Hepatocyte (in vitro differentiated cells): ENCODE measurements at places on chromosomes 3 and 15. TPM values are rescaled to one million over a fixed set of nuclear protein-coding genes. Genes with fewer than 3 reads are reported as not detected.

DNA sequence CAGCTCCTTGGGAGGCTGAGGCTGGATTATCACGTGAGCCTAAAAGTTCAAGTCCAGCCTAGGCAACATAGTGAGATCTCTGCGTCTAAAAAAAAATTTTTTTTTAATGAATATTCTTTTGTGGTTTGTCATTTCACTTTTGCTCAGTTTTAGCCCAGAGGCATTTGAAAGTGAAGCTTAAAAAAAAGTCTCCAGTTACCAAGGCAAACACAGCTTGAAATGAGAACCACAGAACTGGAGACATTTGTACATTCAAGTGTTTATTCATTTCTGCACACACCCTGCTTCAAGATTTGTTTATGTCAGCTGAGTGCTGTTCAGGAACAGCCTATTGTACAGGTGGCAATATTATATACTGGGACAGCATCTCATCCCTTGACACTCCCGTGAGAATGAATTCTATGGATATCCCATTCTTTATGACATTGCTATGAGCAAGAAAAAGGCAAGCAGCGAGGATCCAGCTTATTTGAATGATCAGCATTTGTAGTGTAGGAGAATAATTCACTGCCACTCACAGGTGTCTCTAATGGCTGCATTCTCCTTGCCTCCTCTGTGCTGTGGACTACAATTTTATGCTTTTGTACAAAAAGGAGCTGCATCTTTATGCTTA lies 444.8 kb upstream of the GRM7 start:
- DNase-seq, result no peak

- peak; percentile 74 for DNase-seq
Observed at GRCh38 chr3:8970971-8971589, 7.8 kb upstream of the RAD18 start.

GRCh38 chr15:88177451-88177850 lies 79.1 kb downstream of the NTRK3 start:
- no peak for DNase-seq

DNA sequence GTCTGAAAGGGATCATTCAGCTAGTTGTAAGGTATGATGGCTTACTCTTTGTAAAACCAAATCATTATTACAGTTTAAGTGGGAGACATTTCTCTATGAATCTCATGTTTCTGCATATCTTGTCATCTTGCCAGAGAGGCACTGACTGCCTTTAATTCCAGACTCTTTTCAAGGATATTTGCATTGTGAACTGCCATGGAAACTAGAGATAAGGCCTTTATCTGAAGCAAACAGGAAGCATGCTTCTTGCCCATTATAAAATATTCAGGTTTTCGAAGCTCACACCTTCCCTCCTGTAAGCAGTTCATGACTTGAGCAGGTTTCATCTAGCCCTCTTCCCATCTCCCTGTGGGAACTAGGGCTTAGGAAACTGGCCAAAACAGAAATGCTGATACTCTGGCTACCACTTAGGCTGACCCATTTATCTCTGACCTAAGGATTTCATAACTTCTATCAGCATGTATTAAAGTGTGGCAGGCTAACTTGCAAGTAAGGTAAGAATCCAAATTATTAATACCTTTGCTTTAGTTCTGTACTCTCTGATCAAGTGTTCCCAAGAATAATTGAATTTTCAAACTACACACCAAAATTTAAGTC lies 326.6 kb upstream of the ALCAM start:
- no peak for DNase-seq

DNA sequence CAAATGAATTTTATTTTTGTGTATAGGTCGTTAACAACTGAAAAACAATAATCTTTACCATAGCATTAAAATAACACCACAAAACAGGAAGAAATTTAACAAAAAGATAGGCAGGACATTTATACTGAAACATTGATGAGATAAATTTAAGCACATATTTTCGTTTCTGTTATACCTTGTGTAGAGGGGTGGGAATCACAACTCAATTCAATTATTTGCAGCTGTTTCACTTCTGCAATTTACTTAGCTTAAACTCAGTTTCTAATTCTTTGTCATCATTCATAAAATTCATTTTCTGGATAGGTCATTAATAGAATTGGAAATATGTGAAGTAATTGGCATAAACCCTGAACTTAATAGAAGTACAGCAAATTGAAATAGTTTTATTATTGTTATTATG lies 42.3 kb downstream of the TP63 start:
- DNase-seq, result no peak

DNA sequence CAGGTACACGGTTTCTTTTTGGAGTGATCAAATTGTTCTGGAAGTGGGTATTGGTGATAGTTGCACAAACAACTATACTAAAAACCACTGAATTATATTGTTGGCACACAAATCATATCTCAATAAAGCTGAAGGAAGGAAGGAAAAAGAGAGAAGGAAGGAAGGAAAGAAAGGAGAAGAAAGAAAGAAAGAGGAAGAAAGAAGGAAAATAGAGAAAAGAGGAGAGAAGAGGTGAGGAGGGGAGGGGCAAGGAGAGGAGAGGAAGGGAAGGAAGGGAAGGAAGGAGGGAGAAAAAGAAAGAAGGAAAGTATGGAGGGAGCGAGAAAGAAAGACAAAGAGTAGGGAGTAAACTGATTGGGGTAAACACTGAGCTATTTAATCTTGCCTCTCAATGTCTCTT lies 77.9 kb upstream of the TSC22D2 start:
- DNase-seq, result no peak

DNA sequence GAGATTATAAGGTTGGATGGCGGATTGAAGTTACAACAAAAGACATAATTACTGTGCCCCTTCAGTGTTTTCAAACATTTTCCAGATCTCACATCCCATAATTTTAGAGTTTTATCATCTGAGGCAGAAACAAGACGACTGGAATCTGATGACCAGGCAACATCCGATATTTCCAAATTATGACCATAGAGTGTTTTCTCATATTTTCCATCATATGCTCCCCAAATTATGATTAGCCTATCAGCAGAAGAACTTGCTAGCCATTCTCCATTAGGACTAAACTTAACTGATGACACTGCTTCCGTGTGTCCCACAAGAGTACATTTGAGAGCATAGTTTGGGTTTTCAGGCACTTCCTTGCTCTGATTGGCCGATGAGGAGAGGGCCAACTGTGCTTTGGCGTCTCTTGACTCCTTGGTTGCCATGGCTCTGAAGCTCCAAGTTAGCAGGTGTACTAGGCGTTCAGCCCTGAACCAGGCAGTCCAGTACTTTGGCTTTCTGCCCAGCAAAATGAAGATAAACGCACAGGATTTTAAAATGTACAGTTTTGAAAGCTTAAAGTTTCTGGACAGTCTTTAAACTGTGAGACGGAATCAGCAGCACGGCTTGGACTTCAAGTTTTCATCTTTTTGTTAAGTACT lies 638 bp downstream of the WDR5B start:
- peak; percentile 65 for DNase-seq

DNA sequence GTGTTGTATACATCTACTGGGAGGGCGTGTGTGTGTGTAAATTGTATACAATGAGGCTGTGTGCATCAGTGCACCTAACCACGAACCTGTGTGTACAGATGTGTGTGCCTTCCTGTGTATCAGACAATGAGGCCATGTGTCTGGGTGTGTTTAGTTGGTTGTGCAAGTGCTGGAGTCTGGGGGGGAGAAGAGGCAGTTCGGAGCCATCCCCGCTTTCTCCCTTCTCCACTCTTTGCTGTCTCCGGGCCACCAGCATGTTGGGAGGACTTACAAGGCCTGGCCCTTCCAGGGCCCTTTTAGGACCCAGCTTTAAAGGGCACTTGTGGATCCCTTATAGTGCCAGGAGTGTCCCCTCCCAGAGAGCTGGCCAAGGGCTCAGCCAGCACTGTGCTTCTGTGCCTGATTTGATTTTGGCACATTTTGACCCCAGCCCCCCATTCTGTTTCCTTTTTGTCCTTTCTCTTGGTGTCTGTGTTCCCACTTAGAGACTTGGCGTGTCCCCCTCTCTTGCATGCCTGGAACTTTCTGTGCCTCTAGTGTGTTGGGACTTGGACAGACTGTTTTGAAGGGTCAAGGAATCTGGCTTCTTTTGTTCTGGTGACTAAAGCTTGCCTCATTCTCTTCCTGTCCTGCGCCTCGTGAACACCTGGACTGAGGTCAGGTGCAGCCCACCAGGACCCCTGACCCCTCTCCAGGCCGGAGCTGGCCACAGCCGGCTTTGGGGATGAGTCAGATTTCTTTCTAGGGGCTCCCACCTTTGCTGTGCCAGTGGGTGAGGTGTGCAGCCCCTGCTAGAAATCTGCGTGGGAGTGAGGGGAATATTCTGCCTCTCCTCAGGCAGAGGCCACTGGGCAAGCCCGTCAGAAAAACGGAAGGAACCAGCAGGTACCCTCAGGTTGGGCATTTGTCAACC lies 1.5 kb downstream of the CTDSPL start:
- peak; percentile 28 for DNase-seq

- DNase-seq, result no peak
Observed at GRCh38 chr15:89307046-89307587, 27.5 kb downstream of the POLG start.

- DNase-seq, result peak; percentile 76
Observed at GRCh38 chr15:38068626-38069391, 134.4 kb downstream of the TMCO5A start.

DNA sequence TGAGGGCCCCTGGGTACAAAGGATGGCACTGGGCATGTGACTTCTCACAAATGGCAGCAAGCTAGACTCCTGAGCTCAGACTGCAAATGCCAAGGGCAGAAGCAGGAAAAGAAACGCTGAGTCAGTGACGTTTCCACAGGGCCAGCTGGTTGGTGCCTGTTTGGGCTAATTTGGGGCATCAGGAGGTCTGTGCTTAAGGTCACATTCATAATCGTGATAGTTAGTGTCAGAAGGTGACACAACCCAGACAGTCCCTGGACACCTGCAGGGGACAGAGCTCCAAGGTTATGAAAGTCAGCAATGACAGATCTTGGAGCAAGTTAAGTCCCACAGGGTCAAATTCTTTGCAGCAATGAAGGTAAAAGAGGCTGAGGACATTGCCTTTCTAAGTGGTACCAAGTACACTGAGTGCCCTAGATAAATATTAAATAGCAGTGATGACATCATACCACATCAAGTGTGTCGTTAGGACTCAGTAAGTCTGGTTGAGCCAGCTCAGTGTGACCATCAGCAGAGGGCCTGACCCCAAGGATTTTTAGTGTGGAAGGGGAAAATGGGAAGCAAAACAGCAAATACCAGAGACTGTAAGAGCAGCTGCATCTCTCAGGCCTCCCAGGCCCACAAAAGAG lies 556.9 kb upstream of the CFAP20DC start:
- no peak for DNase-seq

DNA sequence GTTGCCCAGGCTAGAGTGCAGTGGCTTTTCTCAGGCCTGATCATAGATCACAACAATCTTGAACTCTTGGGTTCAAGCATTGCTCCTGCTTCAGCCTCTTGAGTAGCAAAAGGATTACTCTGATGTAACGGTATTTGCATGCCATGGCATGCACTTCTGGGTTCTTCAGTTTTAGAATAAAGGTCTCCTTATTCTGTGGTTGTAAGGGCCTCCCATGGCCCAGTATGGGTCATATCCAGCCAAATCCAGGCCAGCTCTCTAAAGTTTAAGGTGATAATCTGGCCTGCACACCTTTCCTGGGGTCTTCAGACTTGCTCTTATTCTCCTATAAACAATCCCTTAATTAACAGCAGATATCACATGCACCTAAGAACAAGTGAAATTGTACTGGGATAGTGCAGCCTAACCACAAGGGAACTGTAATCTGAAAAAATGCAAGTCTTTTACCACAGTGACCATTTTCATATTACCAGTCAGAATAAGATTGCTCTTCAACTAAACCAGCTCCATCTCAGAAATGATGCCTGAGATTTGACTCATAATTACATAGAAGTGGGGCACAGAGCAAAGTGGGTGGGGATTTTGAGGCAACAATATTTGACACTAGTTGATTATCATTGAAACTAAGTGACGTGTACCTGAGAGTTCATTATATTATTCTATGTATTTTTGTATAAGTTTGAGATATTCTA lies 25.4 kb downstream of the COMMD2 start:
- no peak for DNase-seq

- DNase-seq, result no peak
Observed at GRCh38 chr3:169299889-169300288, 363.6 kb downstream of the MECOM start.

- DNase-seq, result peak; percentile 27
Observed at GRCh38 chr3:11140030-11140712, 14.1 kb upstream of the HRH1 start.

GRCh38 chr3:20760981-20761380 lies 575.0 kb upstream of the SGO1 start:
- DNase-seq, result no peak

GRCh38 chr3:144073698-144074097 lies 102.1 kb downstream of the DIPK2A start:
- DNase-seq, result no peak

GRCh38 chr15:83204697-83205096 lies 2.9 kb downstream of the HDGFL3 start:
- DNase-seq, result no peak

DNA sequence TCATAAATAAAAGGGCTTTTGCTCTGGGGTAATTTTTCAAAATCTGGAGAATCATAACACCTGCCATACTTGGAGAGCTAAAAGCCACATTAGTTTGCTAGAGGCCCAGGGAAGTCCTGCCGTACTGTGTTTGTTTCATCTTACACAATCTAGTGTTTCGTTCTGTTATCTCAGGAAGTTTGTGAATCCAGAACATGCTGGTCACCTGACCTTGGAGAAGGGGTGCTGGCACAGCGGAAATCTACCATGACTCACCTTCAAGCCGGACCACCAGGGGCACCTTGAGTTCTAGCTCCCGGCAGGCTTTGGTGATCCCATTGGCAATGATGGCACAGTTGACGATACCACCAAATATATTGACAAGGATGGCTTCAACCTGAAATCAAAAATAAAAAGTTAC lies 253.9 kb downstream of the SUCLG2 start:
- no peak for DNase-seq

DNA sequence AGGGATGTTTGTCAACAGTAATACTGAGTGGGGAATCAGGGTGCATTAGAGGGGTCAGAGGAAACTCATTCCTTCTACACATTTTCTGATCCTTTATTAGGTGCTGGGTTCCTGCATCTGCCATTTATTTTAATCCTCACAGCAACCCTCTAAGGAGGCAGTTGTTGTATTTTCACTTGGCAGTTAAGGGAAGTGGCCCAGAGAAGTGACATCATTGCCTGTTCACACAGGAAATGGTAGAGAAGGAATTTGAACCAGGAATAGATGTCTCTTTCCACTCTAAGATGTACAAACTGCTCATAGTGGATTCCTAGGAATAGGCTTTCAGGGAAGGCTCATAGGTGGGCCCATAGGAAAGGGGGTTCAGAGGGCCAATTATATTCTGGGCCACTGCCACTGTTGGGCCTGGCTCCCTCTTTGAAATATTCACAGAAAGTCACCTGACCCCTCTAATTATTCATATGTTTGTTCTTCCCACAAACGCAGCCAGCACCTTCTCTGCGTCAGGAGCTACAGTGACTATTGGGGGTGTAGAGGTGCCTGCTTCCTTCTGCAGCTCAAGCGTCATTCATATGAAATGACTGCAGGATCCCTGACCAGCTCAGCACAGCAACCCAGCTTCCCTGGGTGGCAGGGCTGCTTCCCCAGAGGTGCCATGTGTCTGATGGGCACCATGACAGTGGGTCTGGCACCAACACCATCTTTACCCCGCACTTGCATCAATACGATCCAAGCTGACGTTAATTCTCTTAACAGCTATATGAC lies 163.9 kb upstream of the SMAD3 start:
- DNase-seq, result no peak

The WDR93 gene
- total RNA-seq, result 0.13 TPM in 1 of 2 replicates, not detected in the other

The ZBTB11 gene
- total RNA-seq, result 19.0 and 20.1 TPM in 2 replicates

The ATP13A4 gene
- 14.2 and 18.2 TPM in 2 replicates for total RNA-seq

The PYGO1 gene
- total RNA-seq, result 11.8 and 12.6 TPM in 2 replicates

The TEX9 gene
- total RNA-seq, result 7.4 and 9.0 TPM in 2 replicates

The PRICKLE2 gene
- 21.1 and 30.3 TPM in 2 replicates for total RNA-seq

The ANKDD1A gene
- total RNA-seq, result 1.8 and 3.6 TPM in 2 replicates

The IL17RC gene
- 27.3 and 39.4 TPM in 2 replicates for total RNA-seq

The EPHA6 gene
- total RNA-seq, result 14.3 and 16.7 TPM in 2 replicates

The CIDEC gene
- 16.6 and 20.4 TPM in 2 replicates for total RNA-seq

The GPR149 gene
- total RNA-seq, result 0.44 TPM in 1 of 2 replicates, not detected in the other
